Glomerular endothelial cell (primary cell): ENCODE measurements at places on chromosomes 11 and 22.

DNA sequence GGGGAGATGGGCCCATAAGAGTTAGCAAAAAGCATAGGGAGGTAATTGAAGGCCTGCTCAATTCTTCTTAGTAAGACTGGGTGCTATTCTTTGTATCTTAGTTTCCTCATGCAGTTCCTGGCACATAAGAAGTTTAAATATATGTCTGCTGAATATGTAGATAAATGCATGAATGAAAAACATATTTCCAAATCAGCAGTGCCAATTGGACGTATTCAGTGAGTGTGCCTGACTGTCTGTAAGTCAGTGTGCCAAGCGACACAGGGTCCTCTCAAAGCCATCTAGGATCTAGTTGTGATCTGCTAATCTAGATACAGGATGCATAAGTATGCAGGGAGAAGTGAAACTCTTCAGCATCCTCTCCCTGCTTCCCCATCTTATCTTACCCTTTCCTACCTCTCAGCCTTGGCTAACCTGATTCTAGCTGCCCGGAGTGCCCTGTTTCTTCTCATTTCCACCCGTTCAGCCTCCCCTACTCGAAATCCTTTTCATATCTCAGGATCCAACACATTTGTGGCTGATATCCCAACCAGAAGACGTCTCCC, 91.1 kb upstream of the SORL1-AS1 start:
- no peak for DNase-seq

- DNase-seq, result no peak
Observed at GRCh38 chr11:120775986-120776951, 247.6 kb upstream of the TBCEL start.

GRCh38 chr22:23163665-23164064, 16.6 kb upstream of the BCR start:
- no peak for DNase-seq

- DNase-seq, result no peak
Observed at GRCh38 chr11:119892311-119892808, 163.4 kb upstream of the NECTIN1 start.

DNA sequence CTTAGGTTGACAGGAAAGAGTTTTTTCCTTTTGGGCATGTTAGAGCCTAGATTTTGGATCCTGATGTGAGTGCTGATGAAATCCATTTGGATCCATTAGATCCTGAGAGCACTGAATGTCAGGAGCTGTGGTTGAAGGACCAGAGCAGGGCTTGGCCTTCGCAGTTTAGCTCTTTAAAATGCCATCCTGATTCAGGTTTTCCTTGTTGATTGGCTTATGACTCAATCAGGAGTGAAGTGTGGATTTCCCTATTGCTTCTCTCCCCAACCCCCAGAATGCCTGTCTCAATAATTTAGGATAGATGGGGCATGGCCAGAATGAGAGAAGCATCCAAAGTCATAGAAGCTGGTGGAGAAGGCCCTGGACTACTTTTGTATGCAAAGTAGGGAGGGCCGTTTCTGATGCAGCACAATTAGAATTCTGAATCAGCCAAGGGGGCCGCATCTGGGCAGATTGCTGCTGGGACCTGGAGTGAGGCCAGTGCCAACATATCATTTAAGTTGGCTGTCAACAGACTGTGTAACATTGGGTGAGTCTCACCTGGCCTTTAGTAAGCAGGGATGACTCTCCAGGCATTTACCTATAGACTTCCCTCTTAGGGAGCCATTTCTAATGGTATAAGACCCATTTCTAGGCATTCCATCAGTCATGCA, 80.5 kb downstream of the TEAD1 start:
- no peak for DNase-seq

DNA sequence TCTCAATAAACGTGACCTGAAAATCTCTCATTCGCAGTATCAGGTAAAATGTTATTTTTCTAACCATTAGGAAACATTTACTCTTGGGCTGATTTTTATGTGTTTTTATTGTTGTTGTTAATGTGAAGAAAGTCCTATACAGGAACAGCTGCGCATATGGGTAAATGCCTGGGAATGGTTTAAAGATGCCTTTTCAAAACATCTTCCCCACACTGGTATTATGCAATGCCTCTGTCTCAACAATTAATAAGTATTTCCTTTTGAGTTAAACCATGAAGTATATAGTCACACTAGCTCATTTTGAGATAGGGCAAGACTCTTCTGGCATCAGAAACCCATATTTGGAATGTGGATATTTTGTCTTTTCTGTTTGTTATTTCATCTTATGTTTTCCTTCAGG, 13.7 kb upstream of the LIN7C start:
- DNase-seq, result no peak

- DNase-seq, result no peak
Observed at GRCh38 chr11:294780-295179, 4.5 kb downstream of the IFITM5 start.

DNA sequence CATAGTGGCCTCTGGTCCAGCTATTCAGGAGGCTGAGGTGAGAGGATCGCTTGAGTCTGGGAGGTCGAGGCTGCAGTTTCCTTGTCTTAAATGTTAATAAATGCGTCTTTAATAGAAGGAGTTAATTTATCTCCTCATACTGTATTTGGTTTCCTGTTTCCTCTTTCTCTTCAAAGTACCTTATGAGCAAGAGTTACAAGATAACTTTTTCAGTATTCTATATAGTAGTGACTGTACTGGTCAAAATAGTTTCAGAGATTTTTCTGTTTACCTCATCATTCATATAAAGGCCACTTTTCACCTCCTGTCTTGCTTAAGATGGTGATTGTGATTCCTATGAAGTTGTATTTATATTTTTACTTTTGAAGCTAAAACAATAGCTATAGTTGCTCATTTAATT, 50.9 kb downstream of the MCAM start:
- DNase-seq, result no peak

- no peak for DNase-seq
Observed at GRCh38 chr11:688681-689080, 6.3 kb downstream of the DEAF1 start.

DNA sequence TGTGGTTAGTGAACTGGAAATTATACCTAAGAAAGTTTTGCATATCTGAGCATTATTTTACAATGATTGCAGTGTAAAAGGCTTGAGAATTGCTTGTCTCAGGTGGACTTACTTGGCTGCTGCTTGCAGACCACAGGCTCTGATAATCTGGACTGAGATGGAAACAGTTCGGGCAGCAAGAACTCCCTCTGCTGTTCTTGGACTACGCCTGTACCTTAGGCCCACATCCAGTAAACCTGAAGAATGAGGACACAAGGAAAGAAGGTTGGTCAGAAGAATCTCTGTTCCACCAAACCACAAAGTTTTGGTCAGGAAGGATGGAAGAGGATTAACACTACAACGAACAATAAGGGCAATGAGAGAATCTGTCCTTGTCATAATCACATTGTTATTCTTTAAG, 80.1 kb downstream of the C2CD3 start:
- no peak for DNase-seq

- DNase-seq, result peak; percentile 5
Observed at GRCh38 chr22:43385770-43386641, 25.8 kb upstream of the MPPED1 start.

DNA sequence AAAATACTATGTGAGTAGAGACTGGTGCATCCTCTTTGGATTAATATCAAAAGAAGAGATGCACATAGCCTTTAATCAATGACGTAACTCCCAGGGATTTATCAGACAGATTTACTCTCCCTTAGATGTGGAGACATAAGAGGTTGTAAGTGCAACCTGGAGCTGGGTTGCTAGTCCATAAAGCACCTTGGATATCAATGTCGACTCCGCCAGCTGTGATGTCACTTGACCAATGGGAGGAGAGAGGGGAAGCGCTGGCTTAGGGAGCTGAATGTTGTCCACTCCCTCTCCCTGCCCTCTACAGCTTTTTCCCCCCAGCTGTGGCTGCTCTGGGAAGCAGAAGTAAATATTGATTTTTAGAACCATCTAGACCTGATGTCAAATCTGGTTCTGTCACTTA, 28.9 kb upstream of the TMEM86A start:
- no peak for DNase-seq

DNA sequence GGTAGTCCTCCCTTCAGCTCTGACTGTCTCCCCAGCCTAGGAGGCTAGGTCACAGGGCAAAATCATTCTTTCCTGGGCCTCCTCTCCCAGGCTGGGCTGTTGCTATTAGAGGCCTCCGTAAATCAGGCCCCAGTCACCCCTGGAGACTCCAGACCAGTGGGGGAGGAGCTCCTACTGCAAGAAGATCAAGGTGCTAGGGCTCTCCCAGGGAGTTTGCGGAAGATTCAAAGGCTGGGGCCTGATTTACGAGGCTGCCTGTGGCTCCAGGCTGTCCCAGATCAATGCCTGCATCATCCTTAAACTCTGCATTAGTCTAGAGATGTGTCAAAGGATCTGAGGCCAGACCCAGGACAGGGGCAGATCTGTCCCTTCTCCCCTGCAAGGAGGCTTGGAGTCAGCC, 346.2 kb downstream of the TENM4 start:
- no peak for DNase-seq

- DNase-seq, result no peak
Observed at GRCh38 chr11:46846510-46846830, 390 bp upstream of the CKAP5 start.

DNA sequence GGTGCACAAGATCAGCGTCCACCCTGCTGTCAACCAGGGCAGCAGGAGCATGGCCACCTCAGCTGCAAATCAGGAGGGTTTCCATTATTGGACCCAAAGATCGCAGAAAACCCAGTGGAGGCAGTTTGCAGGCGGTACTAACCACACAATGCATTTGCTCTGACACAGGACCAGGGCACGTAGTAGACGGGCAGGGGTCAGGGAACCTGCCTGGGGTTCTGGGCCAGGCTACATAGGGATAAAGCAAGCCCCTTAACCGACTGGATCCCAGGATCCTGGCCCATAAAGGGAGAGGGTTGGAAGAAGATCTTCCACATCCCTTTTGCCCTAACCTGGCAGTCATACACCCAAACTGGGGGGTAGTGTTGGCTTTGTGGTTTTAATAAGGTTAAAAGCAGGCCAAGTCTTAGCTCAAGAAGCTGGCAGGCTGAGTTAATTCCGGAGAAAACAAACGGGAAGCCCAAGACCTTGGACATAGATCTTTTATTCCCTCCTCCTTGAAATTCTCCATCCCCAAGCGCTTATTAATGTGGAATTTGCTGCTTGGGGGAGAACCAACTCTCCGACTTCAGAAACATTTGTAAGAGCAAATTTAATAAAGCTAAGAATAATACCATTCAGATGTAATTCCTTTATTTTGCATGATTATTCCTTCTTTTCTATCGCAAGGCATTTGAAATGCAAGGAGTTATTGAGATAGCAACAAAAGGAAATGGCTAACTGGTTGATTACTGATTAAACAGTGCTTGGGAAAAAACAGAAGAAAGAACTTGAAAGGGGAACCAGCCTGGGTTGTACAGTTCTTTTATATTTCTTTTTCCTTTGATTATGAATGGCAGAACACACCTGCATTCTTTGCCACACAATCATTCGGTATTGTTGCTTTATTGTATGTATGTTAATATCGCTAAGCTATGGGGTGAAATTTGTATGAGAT, 6.3 kb upstream of the ARHGAP8 start:
- no peak for DNase-seq

DNA sequence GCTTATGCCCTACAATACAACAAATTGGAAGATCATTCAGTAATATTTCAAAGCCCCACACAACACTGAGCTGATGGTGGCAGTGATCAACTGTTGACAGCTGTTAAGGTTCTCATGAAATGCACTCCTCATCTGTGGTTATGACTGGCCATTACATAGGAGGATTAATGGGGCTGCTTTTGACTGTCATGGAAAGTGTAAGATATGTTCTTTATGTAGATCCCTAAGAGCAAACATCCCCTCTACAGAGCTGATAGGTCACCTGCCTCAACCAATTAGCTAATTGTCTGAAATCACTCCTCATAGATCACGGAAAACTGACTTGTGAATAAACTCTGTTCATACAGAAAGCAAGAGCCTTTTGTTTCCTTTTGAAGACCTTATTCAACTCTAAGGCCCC, 78.1 kb downstream of the GAB2 start:
- DNase-seq, result no peak

- no peak for DNase-seq
Observed at GRCh38 chr11:128872094-128872493, 5.0 kb upstream of the KCNJ1 start.

DNA sequence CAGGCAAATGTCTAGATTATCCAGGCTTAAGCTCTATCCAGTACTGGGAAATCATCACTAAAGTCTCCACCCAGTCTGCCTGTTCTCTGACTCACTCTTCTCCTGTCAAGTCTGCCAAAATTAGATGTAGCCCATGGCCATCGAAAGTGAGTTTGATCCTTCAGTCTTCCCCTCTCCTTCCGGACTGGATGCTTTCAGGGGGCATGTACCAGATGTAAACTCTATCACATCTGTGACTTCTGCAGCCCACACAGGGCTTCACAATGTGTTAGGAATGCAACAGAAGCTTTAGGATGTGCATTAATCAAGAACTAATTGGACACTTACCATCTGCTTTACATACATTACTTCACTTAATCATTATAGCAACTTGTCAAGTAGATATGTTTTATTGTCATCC, 12.3 kb downstream of the ME3 start:
- no peak for DNase-seq

DNA sequence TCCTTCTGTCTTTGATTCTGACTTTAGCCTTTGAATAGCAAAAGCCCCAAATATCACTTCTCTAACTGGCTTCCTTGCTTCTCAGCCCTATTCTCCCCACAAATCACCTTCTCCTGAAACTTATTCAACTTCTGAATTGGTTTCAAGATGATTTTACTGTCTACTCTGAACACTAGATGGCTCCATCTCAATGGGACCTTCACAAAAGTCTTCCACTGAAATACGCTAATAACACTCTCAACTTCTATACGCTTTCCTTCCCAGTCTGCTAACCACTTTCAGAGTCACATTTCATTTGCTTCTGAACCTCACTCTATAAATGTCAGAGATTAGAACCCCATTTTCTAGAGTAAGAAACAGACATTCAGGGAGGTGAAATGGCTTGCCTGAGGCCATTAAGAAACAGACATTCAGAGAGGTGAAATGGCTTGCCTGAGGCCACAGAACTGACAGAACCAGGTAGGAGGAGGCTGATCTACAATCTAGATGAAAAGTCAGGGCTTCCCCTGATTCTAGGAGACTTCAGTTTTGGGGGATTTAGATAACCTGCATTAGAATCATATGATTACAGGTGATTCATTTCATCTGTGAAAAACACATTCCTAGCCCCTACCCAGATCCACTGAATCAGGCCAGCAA, 20.6 kb downstream of the MORC2 start:
- peak; percentile 50 for DNase-seq

- DNase-seq, result no peak
Observed at GRCh38 chr11:38582151-38582550, 1984.1 kb upstream of the RAG2 start.

GRCh38 chr11:101508370-101508769, 75.4 kb downstream of the TRPC6 start:
- DNase-seq, result no peak

DNA sequence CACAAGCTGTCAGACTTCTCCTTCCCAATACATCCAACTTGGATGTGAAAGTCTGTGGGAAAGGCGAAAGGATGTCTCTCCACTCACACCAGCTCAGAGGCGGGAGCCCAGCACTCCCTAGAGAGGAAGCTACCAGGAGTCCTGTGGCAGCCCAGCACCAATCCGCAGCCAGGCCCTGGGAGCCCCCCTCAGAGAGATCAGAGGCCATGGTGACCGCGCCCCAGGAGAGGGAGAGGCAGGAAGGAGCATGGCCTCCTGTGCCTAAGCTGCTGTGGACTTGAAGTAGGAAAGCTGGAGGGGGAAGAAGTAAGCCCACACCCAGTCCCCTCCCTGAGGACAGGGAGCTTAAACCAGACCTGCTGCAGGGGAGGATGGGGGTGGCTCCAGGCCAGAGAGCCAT, 24.4 kb upstream of the IGSF9B start:
- DNase-seq, result no peak
